ENCODE measurements at places on chromosomes 4 and X.

GRCh38 chr4:76545226-76545884, 110.3 kb downstream of the SHROOM3 start:
- no peak for DNase-seq

DNA sequence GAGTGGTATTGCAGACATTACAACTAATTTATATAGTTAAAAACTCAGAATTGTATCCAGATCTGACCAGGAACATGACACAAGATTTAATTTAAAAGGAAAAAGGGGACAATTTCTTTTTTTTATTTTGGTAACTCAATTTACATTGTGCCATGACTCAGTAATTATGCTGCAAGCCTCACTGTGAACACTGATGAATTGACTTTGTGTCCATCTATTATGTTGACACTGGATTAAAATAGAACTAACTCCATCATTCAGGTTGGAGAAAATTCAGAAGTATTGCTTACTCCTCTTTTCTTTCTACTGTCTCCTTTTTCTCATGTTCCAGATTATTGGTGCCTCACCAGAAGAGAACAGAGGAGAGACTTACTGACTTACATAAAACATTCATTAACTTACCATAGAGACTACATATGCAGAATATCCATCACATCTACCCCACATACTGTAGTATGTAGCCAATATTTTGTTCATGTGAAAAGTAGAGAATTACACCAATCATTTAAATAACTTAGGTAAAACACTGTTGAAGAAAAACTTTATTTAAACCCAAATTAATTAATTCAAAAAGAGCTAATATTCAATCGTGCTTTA, 15.8 kb upstream of the LEF1 start:
- no peak for DNase-seq

DNA sequence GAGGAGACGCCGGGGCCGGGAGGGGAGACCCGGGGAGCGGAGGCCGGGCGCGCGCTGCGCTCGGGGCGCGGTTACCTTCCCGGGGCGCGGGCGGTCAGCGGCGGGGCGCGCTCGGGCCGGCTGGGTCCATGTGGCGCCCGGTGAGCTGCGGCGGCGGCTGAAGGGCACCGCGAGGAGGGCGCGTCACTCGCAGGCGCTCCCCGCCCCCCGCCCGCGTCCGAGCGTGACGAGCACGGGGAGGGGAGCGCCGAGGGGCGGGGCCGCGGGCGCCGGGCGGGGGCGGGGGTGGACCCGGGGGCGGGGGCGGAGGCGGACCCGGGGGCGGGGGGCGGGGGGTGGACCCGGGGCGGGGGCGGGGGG, at the start of gene CPLX1:
Gene CPLX1 (minus strand): TSS at position 159 of the 360 bp plus-strand sequence. CDS start 1,607 bp downstream, outside the sequence.
- DNase-seq: peak; percentile 91

DNA sequence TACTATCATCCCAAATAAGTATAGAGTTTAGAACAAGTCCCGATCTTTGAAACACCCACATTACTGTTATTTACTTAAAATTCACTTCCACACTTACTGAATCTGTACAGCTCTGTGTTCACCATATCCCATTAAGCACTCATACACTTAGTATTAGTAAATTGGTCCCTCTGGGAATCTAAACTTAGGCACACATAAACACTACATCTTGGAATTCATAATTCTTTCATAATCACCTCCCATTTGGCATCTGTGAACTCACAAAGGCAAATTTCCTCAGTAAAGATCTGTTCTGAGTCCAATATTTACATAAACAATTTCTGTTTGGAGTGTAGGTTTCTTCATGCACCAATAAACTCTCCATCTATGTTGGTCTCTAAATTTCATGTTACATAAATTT, 52.6 kb upstream of the PPARGC1A start:
- DNase-seq: no peak

- DNase-seq: no peak
Measured at GRCh38 chr4:2263926-2264321, 2.0 kb upstream of the MXD4 start.

DNA sequence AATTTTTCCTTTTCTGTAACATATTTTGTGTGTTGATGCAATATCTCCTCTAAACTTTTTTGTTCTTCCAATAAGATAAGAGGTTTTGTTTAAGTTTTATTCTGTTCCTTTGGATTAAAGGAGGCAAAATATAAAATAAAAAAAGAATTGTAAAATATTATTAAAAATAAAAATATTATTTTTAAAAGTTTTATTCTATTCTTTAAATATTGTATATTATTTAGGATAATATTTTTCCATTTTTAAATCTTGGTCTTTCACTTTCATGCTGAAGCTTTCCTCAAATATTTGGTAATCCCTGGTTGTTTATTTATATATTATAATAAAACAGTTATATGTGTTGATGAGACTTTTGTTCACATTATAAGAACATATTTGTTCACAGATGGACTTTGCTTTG, 187.9 kb upstream of the PDE5A start:
- DNase-seq: no peak

GRCh38 chr4:187174749-187175148, 451.1 kb upstream of the FAT1 start:
- DNase-seq: no peak

GRCh38 chrX:24925430-24925829, 90.3 kb downstream of the ARX start:
- DNase-seq: no peak

- DNase-seq: no peak
Measured at GRCh38 chrX:107398115-107398514, 51.3 kb upstream of the FRMPD3 start.
